Epithelial cell of proximal tubule (primary cell): ENCODE measurements at places on chromosomes 5 and 9. TPM values are rescaled to one million over a fixed set of nuclear protein-coding genes. Genes with fewer than 3 reads are reported as not detected.

WNT8A gene
- not detected in 2 replicates for total RNA-seq

PAXX gene
- total RNA-seq, result 70.1 and 81.7 TPM in 2 replicates

FCHO2 gene
- 5.5 and 5.9 TPM in 2 replicates for total RNA-seq

CAMK2A gene
- not detected in 2 replicates for total RNA-seq

C5 gene
- total RNA-seq, result 0.52 and 0.65 TPM in 2 replicates

NIPAL4 gene
- 2.4 and 5.6 TPM in 2 replicates for total RNA-seq

FOXD4L5 gene
- total RNA-seq, result not detected in 2 replicates

RMRP gene
- total RNA-seq, result 3,154 and 10,636 TPM in 2 replicates

ACSL6 gene
- 0.35 TPM in 1 of 2 replicates, not detected in the other for total RNA-seq

CER1 gene
- not detected in 2 replicates for total RNA-seq

DNA sequence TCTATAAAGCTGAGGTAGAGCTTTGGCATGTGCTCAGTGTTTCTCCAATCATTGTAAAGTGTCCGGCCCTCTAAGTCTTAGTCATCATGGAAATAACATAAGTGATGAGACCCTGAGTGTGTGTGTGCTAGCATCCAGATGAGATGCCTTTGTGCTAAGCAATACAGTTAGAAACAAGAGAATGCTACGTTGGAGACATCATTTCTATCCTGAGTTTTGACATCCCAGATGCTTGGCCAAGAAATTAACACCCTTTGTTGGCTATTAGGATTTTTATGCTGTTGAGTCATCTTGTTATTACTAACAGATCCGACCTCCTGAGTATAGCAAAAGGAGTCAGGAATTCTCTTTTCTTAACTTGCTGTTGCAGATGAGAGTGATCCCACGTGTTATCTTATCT lies 508.0 kb downstream of the GADD45G start:
- no peak for DNase-seq

- DNase-seq, result no peak
Measured at GRCh38 chr5:154284433-154284832, 93.9 kb downstream of the GALNT10 start.

DNA sequence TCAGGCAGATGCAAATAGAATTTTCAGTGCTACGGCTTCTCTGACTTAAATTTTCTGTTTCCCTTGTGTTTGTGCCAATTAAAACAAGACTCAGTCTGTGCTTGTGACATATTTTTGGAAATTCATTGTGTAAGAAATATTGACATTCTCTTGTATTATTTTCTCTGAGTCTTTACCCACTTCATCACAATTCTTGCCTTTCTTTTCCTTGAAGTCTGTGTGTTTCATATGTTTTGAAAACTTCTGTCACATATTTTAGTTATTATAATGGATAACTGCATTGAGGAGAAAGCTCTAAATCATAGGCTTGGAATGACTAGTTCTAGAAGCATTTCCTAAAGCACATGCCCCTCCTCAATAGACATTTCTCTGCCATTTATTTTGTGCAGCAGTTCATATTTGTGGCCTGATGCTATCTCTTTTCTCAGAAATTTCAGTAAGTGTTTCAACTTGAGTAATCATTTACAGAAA lies 206.6 kb downstream of the PALM2AKAP2 start:
- peak; percentile 31 for DNase-seq

DNA sequence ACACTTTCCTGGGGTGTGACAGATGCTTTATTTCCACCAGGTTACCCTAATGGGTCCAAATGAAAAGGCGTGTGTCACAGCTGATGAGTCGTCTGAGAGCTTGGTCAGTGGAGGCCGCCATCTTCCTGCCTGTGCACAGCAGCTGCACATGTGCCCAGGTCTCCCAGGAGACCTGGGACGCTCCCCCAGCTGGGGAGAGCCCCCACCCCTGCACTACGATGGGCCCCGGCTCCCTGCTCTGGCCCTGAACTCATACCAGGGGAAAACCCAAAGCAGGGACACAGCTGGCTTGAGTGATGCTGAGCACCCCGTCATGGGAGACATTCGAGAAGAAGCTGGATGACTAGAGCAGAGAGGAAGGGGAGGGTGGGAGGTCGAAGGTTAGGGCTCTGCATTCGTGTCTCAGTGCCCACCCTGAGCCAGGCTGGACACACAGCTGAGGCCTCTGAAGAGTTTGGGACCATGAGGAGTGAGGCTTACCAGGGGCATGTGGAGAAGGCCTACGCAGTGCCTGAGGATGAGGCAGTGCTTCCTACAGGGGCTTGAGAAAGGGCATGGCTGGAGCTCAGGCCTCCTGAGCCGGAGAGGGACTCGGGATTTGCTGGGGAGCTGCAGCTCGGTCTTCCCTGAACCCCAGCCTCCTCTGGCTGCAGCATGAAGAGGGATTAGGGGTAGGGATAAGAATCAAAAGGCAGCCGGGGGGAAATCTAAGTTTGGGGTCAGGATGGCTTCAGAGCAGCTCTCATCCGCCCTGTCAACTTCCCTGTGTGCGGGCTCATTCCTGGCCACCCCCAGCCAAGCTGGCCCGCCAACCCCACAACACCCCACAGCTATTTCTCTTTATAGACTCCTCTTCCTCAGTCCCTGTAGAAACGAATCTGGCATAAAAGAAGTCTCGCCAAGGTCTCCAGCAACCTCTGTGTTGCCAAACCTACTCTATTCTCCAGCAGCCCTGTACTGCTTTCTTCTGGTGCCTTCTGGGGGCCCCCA lies 42.2 kb upstream of the RNU6ATAC start:
- no peak for DNase-seq

- no peak for DNase-seq
Measured at GRCh38 chr5:39102684-39103155, 28.5 kb upstream of the RICTOR start.

- DNase-seq, result no peak
Measured at GRCh38 chr5:36459176-36460135, 146.9 kb upstream of the SLC1A3 start.

- no peak for DNase-seq
Measured at GRCh38 chr5:173494446-173494845, 122.0 kb downstream of the BOD1 start.

DNA sequence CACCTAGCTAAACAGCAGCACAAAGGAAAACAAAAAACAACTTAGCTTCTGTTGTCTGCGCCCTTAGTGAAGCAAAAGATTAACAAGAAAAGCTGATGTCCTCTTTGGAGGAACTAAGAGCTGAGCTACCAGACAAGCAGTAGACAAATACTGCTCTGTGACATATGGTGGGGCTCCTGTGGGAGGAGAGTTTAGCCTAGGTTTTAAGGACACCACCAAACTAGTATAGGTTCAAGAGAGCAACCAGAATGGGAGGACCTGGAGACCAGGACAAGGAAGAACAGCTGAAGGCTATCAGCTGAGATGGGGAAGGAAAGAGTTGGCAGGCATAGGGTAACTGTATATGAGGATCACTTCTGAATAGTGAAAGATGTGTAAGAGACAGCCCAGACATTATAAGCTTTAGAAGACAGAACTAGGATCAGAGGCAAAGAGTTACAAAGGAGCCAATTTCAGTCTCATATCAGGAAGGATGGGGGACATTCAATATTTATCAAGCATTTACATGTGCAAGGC lies 27.2 kb downstream of the FBXW2 start:
- no peak for DNase-seq

DNA sequence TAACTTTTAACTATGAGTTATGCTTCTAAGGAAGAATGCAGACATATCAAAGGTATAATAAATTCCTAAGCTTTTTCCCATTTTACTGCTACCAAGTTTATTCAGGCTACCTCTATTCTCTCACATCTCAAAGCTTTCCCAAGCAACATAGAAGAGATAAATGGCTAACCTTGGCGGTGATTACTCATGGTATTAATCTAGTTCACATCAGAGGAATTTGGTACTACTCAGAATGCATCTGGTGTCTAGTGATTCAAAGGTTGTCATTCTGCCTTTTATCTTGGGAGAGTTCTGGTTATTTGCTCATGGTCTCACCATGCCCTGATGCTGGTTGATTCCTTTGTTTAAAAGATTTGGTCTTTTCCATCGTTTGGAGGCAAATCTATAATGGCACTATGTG lies 182.7 kb downstream of the TAF11L14 start:
- DNase-seq, result no peak

GRCh38 chr9:130311408-130312140 lies 46.0 kb downstream of the HMCN2 start:
- no peak for DNase-seq

DNA sequence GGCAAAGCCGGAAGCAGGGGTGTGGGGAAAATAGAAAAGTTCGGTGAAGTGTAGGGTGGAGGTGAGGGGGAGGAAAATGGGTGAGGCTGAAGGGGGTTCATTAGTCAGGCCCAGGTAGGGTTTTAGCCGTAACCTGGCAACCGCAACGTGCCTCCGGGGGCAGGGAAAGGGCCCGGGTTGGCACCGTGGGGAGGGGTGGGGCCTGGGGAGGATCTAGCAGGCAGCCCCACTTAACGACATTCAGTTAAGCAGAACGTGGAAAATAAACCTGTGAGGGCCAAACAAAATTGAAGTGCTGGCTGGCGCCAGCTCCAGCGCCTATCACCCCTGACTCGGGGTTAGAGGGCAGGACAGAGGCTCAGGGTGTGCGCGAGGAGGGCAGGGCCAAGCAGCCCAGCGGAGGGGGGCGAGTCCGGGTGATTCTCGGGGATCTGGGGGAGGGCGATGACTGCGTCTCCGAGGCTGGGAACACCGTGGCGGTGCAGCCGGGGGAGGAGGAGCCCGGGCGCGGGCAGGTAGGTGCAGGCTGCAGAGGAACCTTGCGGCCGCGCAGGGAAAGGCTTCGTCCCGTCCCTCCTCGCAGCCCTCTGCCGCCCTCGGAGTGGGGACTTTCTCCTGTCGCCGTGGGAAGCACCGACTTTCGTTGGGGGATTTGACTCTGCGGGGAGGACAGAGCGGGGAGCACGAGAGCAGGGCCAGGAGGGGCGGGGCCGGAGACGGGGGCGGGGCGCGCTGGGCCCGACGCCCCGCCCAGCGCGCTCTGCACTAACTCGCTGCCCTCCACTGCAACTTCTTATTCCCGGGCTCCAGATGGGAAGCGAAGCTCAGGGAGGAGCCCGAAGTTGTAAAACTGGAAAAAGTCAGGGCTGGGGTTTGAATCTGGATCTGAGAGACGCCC lies 5.1 kb downstream of the RGS14 start:
- DNase-seq, result no peak

- DNase-seq, result peak; percentile 75
Measured at GRCh38 chr9:94861589-94862272, 135.2 kb downstream of the AOPEP start.

GRCh38 chr9:10479172-10479571 lies 133.6 kb downstream of the PTPRD start:
- no peak for DNase-seq

DNA sequence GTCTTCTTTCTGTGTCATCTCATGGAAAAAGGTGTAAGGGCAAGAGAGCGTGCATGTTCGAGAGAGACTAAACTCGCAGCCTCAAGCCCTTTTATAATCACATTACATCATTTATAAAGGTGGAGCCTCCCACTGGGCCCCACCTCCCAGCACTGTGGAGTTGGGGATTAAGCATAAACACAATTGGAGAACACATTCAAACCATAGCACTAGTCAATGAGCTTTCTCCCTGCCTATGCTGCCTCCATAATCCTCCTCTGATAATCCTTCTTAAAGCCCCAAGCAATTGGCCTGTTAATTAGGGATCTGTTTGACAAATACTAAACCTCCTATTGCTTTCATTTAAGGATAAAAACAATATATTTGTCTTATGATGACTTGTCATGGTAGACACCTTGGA lies 99.6 kb downstream of the NMUR2 start:
- DNase-seq, result no peak

GRCh38 chr9:94885854-94886447 lies 159.5 kb downstream of the AOPEP start:
- DNase-seq, result no peak

DNA sequence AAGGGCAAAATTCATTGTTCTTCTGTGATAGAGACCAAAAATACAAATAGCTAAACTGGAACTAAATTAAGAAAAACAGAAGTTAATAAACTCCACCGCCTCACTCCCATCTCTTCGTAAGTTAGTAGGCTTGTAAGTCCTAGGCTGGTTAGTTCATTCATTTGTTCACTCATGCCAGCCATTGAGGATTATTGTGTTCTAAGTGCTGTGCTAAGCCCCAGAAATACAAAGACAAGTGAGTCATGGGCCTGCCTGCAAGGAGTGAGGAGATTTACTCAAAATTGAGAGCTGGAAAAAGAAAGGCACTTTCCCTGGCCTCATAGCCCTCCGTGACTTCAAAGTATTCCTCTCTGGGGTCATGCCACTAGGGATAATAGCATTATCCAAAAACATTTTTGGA lies 8.5 kb downstream of the DOCK8 start:
- DNase-seq, result no peak

DNA sequence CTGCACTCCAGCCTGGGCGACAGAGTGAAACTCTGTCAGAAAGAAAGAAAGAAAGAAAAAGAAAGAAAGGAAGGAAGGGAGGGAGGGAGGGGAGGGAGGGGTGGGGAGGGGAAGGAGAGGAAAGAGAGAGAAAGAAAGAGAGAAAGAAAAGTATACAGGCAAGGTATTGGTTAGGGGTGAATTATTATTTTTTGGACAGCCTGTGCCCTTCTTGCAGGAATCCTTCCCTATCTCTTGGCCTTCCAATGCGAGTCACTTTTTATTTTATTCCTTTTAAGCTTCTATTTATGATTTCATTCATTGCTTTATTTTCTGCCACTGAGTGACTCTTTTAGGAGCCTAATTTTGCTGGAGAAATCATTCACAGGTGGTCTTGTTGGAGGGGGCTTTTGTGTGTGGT lies 98.7 kb downstream of the PDE8B start:
- DNase-seq, result no peak

DNA sequence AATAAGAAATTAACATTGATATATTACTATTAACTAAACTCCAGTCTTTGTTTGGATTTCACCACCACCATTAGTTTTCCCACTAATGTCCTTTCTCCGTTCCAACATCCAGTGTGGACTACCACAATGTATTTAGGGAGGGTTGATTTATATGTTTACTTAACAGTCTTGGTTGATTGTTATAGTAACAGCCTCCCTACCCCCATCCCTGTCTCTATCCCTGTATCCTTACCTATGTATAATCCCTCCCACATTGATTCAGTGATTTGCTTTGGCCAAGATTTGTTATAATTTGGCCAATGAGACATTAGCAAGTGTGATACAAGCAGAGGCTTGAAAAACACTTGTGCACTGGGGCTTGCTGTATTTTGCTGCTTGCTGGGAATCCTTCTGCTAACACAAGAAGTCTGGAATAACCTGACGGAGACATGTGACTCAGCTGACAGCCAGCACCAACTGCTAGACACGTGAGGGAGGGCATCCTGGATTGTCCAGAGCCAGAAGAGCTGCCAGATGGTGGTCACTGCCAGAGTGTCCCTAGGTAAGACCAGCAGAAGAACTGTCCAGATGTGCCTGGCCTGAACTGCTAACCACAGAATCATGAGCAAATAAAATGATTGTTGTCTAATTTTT lies 51.2 kb upstream of the TCF7 start:
- no peak for DNase-seq

- DNase-seq, result no peak
Measured at GRCh38 chr5:158246661-158247060, 387.7 kb upstream of the CLINT1 start.

DNA sequence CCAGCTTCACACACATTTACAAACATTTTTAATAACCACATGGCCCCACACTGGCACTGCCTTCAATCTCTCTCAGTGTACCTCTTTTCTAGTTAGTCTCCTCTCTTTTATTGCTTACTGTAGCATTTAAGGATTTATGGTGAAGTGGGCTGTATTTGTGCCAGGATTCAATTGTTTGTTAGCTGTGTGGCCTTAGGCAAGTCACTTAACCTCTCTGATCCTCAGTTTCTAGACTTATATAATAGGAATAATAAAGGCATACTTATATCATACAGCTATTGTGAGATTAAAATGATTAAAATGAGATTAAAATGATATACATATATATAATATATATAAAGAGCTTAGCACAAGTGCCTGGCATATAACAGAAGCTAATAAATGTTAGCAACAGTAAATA lies 6.4 kb downstream of the SH3RF2 start:
- DNase-seq, result no peak
